ENCODE measurements at places on chromosomes 5 and 9.

DNA sequence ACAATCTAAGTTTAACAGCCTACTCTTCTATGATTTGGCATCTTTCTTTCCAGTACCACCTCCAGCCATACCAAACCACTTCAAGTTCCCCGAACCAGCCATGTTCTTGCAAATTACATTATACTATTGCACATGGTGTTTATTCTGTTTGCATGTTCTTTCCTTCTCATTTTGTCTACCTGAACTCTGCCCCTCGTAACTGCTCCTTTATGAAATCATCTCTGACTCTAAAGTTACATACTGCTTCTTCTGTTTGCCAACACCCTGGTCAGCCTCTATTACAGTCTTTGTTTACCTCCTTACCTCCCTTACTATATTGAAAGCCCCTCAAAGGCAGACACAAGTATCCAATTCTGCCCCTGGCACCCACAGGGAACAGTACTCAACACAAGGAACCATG, 6.0 kb downstream of the PPP6C start:
- DNase-seq: no peak

GRCh38 chr9:26802921-26803320, 89.7 kb downstream of the CAAP1 start:
- no peak for DNase-seq

GRCh38 chr9:133888048-133888808, 103.9 kb downstream of the VAV2 start:
- no peak for DNase-seq

- DNase-seq: no peak
Observed at GRCh38 chr5:120564013-120564412, 99.9 kb downstream of the PRR16 start.

DNA sequence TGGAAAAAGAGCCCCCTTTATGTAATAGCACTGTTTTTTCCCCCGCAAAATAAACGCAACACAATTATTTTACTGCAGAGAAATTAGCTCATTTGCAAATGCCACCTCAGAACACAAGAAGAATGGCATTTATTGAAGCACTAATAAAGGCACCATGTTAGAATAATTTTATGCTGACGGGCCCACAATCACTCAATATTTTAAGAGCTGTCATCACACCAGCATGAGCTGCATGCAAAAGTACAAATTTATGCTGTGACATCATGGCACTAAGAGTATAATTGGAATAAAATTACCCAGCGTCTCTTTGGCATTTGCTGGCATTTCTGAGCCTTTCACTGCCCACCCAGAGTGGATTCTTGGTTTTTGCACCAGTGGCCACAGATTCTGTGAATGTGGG, 364.6 kb downstream of the TLE4 start:
- DNase-seq: no peak

DNA sequence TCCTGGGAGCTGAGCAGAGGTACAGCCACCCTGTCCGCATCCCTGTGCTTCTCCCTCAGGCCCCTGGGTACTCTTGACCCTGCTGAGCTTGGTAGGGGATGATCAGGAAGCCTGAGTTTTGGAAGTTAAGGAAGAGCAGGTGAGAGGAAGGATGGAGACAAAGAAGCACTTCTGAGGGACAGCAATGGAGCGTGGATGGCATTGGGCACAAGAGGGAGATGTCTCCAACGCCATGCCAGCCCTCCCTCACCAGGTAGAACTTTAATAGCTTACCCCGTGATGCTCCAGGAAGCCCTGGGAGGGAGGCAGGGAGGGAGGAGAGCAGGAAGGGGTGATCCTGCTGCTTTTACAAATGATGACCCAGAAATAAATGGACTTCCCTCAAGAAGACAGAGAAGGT, 29.9 kb upstream of the SMU1 start:
- no peak for DNase-seq

- DNase-seq: no peak
Observed at GRCh38 chr5:179203248-179203647, 142.0 kb downstream of the ADAMTS2 start.

GRCh38 chr5:174654442-174654841, 69.9 kb upstream of the MSX2 start:
- no peak for DNase-seq

GRCh38 chr5:176629853-176630680, at the start of the genes EIF4E1B and SNCB:
Gene EIF4E1B, plus strand, starts transcription at chr5:176630675. Its CDS starts 12,113 bp downstream, at chr5:176642788.
Gene SNCB, minus strand, starts transcription at chr5:176630534. Its CDS starts 880 bp downstream, at chr5:176629654.
- peak; percentile 41 for DNase-seq

DNA sequence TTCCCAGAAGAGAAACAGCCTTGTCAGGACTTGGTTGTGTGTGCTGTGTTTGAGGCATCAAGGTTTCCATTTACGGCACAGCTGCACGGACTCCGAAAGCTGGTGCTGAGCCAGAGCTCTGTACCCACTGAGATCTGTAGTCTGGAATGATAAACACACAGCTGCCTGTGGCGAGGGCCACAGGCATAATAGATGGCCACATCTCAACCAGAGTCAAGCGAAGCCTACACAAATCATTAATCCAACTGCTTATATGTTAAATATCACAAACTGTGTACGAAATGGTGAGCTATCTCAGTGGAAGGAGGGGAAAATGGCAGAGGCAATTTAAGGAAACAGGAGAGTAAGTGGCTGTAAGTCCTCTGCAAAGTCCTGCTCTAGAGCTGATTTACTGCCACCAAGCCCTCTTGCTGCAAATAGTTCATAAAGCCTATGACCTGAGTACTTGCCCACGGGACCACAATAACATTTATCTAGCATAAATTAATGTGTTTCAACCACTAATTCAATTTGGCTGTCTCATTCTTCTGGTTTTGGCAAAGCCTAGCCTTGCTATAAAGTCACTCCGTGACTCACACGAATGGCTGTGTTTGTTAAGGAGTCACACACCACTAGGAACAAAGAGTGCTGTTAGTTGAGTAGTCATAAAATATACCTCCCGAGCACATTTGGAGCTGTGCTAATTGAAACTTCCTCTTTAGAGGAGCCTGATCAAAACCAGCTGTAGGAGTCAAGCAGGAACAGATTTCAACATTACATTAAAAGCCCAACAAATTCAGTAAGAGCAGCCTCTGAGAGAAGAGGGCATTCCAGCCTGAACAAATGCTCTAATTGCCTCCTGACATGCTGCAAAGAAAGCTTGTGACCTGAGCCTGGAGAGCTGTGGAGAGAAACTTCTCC, 738.6 kb upstream of the ZNF608 start:
- no peak for DNase-seq

- no peak for DNase-seq
Observed at GRCh38 chr9:1978941-1979340, 36.2 kb upstream of the SMARCA2 start.

DNA sequence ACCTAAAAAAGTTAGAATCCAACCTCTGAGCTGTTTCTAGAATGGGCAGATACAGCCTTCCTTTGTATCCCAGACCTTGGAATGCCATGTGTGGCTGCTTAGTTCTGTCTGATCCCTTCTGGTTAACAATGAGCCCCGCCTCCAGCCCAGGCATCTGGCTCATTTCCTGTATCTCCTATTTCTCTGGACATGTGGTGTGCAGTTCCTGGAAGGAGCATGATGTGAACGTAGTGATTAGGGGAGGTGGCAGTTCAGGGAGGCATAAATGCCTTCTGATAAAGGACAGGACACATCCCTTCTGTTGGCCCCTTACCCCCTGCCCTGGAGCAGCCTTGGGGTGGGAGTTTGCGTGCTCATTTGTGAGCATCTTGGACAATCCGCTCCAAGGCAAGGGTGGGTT, 243.0 kb downstream of the ZSWIM6 start:
- no peak for DNase-seq

DNA sequence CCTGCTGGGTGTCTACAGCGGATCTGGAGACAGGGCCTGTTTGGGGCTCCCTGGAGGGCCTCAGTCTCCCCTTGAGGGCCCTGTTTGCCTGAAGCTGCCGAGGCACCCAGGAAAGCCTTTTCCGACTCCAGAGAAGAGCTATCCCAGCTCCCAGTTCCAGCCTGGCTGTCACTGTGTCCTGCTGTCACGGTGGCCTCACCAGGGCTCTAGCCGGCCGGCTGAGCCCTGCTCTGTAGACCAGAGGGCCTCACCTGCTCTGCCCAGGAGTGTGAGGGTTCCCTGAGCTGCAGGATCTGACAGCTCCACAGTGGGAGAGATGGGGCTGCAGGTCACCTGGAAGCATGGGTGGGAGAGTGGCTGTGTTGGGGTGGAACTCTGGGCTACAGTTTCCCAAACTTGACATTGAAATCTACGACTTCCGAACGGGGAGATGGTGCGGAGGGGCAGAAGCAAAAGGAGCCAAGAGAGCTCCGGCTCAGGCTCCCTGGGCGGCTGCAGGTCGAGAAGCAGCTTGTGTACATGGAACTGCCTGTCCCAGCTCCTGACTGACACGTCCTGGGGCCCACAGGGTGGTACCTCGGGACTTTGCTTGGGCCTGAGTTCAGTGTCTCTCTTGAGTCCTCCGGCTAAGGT, 94.9 kb downstream of the CACNA1B start:
- DNase-seq: no peak

GRCh38 chr9:115042781-115043509, 75.0 kb downstream of the TNC start:
- no peak for DNase-seq

DNA sequence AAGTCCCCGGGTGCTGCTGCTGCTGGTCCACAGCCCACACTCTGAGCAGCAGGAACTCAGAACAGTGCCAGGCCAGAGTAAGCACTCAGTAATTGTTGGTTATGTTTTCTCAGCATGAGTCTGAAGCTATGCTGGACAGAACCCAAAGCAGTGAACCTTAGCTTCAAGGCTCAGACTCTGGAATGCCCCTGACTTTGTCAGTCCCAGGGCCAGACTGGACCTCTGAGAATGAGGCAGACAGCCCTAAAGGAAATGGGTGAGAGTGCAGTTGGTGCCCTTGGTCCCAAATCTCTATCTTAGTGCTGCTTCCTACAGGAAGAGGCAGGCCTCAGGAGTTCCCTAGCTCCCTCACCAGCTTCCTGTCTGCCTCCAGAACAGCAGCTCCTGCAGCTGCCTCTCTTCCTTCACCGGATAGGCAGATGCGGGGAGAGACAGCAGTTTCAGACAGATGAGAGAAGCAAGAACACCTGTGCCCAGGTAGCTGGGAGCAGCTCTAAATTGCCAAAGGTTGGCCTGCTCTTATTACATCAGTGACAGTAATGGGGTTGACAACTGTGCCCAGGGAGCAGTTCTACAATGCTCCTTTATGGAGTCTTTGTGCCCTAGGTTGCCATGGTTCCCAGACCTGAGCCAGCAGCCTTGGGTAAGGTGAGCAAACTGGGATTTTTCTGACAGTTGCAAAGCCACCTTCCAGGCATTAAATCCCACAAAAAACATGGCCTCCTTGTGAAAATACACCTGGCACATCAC, 82.2 kb upstream of the CXCL14 start:
- DNase-seq: no peak

DNA sequence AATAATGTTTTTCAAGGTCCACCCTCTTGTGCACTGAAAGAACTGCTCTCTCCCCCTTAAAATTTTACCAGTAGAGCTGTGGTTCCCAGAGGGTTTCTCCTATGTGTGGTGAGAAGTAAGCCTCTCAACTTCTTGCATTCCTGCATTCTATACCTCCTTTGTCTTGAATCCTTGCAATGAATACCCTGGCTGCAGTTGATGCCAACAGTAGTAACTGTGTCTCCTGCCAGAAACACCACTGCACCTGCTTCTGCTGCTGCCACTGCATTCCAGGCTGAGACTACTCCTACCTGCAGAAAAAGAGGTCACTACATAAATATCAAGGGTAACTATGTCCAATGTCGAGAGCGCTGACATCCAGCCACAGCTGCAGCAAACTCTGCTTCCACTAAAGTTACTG, 203.7 kb downstream of the TMEM167A start:
- no peak for DNase-seq

- DNase-seq: no peak
Observed at GRCh38 chr5:116360008-116360853, 214.4 kb downstream of the SEMA6A start.

DNA sequence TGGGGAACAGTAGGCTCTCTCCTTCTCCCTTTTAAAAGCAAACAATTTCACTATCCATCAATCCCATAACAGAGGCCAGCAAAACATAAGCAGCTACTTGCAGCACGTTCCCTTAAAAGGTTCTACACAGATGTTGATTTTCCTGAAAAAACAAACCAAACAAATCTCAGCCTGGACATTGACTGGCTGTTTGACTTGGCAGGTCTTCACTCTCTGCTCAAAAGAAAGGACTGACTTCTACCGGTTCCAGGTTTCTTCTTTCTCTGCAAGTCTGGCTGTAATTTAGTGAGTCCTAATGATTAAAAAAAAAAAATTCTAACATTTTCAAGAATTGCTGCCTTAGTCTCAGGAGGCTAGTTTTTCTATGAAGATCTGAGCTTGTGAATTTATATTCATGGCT, 203.1 kb upstream of the EFNA5 start:
- DNase-seq: no peak

DNA sequence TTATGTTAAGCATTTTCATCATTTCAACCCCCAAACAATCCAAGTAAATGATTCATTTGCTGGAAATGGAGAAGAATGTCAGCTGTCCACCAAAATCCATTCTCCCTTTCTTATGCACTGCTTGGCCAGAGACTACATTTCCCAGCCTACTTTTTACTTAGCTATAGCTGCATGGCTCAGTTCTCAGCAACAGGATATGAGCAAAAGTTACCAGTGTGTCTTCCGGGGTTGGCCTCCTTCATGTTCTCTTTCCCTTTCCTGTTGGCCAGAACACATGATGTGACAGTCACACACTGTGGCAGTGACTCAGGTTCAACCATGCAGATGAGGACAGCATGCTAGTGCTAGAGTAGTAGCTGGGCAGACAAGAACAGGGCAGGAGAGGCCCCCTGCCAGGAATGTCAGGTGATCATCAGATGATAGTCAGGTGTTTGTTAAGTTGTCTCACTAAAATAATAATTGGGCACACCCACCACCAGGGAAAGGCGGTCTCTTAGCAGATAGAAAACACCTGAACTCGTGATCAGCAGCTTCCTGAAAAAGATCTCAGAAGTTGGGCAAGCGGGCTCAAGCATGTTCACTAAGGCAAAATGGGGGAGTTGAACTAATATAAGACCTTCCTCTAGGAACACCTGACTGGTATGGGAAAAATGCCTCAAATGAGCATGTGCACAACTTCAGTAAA, 12.2 kb downstream of the GPR150 start:
- DNase-seq: peak; percentile 47

DNA sequence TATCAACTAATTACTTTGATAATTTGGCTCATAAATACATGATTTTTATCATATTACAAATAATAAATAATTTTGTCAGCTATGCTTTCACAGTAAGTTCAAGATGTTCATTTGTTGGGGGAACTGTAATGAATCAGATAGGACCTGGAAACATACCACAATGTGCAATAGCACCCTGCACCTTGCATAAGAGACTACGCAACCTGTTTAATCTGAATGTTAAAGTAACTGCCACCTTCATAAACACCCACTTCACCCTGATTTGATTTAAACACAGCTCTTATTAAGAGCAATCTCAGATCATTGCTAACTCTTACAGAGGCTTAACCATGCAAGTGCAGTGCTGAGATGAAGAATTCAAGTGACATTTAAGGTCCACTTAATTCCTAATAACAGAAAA, 69.1 kb upstream of the GABRA1 start:
- DNase-seq: no peak

DNA sequence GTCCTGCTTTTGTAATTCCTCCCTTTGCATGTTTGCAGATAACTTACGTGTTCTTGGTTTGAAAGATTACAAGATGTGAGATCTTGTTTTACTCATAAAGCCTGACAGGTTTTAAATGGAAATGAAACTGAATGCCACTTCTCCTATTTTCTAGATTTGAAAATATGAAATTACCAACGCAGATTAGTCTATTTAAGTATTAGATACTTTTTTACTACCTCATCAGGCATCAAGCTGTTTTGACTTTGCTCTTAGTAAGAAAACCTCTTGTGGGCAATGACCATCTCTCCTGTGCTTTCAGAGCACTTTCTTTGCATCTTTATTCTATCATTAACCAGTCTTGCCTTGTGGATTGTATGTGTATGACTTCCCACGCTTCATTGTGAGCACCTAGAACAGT, 3.5 kb downstream of the DMXL1 start:
- no peak for DNase-seq
